Heart right ventricle (tissue), 16 donors: ENCODE measurements at places on chromosomes 2 and 18. TPM values are rescaled to one million over a fixed set of nuclear protein-coding genes. Genes with fewer than 3 reads are reported as not detected.

DNA sequence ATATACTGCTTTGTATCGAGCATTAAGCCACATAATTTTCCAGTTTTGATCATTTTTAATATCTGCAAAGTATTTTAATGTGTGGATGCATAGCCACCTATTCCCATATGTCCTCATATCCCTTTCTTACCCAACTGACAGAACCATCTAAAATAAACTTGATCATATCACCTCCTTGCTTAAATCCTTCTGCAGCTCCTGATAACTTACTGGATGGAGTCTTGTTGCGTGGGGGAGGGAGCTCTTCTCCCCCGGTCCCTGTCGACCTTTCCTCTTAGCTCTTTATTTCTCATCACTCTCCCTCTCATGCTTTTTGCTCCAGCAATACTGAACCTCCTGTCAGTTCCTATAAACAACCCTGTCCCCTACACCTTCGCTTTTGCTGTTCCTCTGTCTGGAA, 18.7 kb downstream of the TMEM178A start:
- H3K27me3 ChIP-seq: no peaks in the 10 kb centered on the region
- no peak for DNase-seq
- no peak overlapping the region for H3K4me3 ChIP-seq

GRCh38 chr18:51183372-51184090, 13.9 kb downstream of the MEX3C start:
- no peaks in the 10 kb centered on the region for H3K36me3 ChIP-seq
- H3K27ac ChIP-seq: no peak overlapping the region
- peaks cover 34% of the 10 kb centered on the region for H3K4me1 ChIP-seq
- DNase-seq: no peak
- no peak overlapping the region for H3K4me3 ChIP-seq
- H3K27me3 ChIP-seq: no peaks in the 10 kb centered on the region

Gene ALKAL2
- 1.3 TPM for polyA plus RNA-seq

Gene FOXD4L1
- polyA plus RNA-seq: 0.06 TPM

Gene B3GNT7
- 1.8 TPM for polyA plus RNA-seq
